HL-60 (cell line): ENCODE measurements at places on chromosomes 7 and 10.
A peak's percentile ranks its signal among the peaks of the same experiment; 100 is the strongest.

- no peak for DNase-seq
Measured at GRCh38 chr7:37281368-37282092, 167.1 kb downstream of the ELMO1 start.

- DNase-seq, result no peak
Measured at GRCh38 chr10:110349831-110350230, 45.1 kb upstream of the SMNDC1 start.

- DNase-seq, result no peak
Measured at GRCh38 chr7:37180828-37181549, 267.7 kb downstream of the ELMO1 start.

DNA sequence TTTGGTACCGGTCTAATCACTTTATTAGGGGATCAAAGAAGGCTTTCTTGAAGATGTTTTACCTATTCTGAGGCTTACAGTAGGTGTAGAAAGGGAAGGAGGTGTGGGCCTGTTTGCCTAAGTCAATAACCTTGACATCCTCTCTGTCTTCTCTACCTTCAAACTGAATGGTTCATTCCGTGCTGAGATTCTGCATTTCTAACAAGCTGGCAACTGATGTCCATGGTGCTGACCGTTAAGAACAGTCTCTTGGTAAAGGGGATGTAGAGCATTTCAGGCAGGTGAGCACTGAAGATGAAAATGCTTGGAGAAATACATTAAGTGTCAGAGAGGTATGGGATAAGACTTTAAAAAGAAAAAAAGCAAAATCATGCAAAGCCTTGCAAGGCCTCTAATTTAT lies 51.5 kb upstream of the DGKB start:
- no peak for DNase-seq

DNA sequence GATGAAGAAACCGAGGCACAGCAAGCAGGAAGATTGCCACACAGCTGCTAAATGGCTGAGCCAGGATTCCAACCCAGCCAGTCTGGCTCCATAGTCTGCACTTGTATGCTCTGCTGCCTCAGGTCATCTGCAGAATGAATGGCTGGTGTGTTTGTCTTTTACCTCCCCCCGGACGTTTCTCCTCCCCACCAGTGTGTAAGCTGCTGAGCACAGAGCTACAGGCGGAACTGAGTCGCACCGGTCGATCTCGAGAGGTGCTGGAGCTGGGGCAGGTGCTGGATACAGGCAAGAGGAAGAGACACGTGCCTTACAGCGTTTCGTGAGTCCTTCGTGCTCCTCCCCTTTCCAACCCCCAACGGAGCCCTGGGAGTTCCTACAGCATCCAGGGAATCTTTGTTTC lies 2.6 kb downstream of the CNPY4 start:
- DNase-seq, result no peak

- no peak for DNase-seq
Measured at GRCh38 chr10:99894613-99895012, 112.2 kb downstream of the ABCC2 start.

GRCh38 chr7:142445019-142445686 lies 187.3 kb upstream of the PRSS58 start:
- no peak for DNase-seq

DNA sequence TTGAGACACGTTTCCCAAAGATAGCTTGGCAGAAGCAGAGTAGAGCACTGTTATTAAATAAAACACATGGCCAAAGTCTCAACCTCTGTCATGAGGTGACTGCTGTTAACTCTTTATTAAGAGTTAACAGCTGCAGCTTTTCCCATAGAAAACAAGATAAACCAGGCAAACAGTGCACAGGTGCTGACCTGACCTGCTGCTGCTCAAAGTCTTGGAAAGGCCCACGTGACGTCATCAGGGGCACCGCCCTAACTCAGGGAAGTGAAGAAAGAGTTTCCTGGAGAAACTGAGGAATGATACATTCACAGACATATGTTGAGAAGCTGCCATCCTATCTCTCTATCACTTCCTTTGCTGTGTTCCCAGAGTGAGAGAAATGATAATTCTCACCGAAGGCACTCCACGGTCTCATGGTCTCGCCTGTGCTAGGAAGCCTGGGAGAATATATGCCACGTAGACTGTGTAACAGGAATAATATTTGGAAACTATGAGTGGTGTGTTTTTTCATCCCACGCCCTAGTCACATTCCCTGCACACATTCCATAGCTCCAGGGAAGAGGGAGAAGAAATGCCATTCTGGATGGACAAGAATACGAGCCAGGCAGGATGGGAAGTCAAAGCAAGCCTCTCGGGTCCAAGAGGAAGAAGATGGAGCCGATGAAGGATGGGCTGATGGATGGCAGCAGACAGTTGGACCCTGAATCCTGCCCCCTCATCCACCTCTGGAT lies 146.2 kb upstream of the NFE2L3 start:
- DNase-seq, result no peak

DNA sequence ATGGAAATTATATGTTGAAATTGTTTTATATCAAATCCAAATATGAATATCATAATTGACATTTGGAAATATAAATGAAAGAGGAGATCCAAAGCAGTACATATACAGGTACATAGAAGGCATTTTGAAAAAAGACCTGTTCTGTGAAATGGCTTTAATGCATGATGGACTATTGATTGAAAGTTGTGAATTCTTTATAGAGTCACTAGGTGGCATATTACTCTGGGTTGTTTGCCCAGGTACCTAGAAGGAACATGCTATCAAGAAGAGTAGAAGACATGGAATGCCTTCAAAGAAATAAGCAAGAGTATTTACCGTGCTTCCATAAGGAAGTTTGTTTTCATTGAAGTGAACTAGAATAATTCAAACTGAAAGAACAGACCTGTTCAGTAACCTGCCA lies 160.0 kb upstream of the ANK3 start:
- DNase-seq, result no peak

GRCh38 chr10:18230794-18231193 lies 90.6 kb downstream of the CACNB2 start:
- DNase-seq, result no peak

- DNase-seq, result no peak
Measured at GRCh38 chr7:139560678-139561077, 37.2 kb downstream of the CLEC2L start.

DNA sequence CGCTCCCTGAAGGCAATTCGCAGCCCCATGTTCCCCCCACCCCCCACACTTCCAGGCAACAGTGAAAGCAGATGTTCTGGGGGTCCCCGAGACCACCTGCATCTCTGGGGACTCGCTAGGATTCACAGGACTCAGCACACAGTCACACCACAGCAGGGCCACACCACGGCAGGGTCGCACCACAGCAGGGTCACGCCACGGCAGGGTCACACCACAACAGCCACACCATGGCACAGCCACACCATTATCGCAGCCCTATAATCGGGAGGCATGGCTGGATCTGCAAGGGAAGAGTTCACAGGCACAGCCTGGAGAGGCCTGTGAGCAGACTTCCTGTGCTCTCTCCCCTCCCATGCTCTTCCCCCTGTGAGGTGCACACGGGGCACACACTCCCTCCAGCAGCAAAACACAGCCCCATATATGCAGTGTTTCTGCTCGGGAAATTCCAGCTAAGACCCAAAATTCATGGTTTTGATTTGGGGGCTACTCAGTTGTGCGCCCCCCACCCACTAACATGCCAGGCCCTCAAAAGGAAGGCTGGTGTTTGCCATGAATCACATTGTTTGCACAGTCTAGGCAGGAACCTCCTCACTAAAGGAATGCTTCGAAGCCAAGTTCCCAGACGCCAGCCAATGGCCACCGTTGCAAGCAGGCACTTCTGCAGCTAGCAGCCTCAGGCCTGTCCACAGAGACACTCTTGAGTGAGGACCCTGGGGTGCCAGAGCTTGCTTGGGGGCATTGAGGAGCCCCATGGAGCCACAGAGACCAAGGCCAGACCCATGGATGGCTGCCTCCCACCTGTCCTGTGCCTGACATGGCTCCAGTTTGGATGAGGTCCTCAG lies 7.0 kb upstream of the DPYSL4 start:
- DNase-seq, result no peak

- no peak for DNase-seq
Measured at GRCh38 chr10:76086170-76086760, 654.8 kb downstream of the LRMDA start.

- no peak for DNase-seq
Measured at GRCh38 chr7:17207220-17207619, 91.2 kb upstream of the AHR start.

GRCh38 chr7:139153832-139154231 lies 44.3 kb upstream of the ZC3HAV1 start:
- DNase-seq, result no peak

GRCh38 chr10:69516316-69516715 lies 56.9 kb downstream of the NEUROG3 start:
- DNase-seq, result peak; percentile 13

GRCh38 chr10:101833466-101833865 lies 10.1 kb downstream of the KCNIP2 start:
- no peak for DNase-seq

- no peak for DNase-seq
Measured at GRCh38 chr7:129713544-129713943, 102.0 kb downstream of the NRF1 start.

- no peak for DNase-seq
Measured at GRCh38 chr10:77289790-77290189, 347.8 kb downstream of the KCNMA1 start.

- no peak for DNase-seq
Measured at GRCh38 chr7:112622159-112622715, 141.4 kb downstream of the LSMEM1 start.

GRCh38 chr10:110714356-110714755 lies 70.2 kb downstream of the RBM20 start:
- DNase-seq, result no peak

DNA sequence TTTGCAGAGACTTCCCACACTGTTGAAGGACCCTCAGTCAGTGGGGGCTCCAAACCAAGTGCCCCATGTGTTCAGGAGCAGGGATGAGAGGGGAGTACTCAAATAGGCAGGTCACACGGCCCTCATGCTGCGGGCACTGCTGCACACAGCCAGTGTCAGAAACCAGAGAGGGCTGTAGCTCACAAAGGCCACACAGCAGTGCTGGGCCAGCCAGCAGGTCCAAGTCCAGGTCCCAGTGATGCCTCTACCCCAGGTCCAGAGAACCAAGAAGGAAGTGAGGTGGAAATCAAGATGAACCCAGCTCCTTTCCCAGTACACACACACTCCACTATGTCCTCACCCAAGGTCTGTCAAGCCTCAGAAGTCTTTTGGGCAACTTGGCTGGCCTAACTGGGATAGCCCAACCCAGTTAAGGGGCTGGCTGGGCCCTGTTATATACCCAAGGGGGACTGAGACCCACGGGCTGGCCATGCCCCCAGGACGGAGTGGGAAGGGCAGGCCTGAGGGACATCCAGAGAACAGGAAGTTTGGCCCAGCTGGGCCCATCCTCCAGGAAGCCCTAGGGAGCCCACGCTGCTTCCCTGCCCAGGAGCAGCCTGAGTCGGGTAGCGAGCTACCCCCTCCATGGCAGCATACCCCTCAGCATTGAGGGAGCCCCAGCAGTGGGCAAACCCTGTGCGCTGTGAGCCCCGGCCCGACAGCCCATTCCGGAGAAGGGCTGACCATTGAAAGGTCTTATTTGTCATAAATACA lies 24.3 kb downstream of the GRID1 start:
- DNase-seq, result no peak

DNA sequence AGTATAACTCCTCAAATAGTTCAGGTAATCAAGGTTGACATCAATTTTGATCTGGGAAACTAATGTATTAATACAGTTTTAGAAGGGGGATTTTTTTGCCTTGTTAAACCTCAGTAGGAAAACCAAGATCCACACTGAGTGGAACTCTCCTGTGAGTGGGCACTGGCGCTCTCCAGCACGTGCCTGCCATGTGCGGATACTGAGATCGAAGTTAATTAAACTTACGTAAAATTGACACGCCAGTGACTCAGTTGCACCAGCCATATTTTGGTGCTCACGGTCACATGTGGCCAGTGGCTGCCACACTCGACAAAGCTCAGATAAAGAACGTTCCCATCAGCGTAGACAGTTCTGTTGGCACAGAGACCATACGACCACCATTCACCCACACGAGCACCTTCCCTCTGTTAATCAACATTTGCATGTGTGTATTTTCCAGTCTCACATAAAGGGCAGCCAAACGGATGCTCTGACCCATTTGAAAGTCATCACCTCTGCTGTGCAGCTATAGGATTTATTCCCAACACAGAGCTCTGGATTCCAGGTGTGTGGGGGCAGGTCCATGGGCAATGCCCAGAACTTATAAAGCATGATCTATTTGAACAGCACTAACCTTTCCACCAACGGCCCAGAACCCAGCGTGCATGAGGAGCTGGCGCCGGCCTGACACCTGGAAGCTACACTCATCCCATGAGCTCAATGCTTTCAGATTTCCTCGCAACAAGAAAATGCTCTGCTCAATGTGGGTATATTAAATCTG lies 77.7 kb downstream of the VIPR2 start:
- DNase-seq, result no peak

GRCh38 chr10:3781468-3782145 lies 3.4 kb downstream of the KLF6 start:
- no peak for DNase-seq

DNA sequence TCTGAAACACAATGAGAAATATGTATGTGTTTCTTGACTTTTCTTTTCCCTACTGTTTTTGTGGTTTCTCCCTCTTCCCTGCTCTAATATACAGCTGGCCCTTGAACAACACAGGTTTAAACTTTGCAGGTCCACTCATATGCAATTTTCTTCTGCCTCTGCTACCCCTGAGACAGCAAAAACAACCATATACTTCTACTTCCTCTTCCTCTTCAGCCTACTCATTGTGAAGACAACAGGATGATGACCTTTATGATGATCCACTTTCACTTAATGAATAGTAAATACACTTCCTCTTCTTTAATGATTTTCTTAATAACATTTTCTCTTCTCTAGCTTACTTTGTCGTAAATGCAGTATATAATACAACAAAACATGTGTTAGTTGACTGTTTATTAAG lies 35.0 kb upstream of the DGKB start:
- no peak for DNase-seq

DNA sequence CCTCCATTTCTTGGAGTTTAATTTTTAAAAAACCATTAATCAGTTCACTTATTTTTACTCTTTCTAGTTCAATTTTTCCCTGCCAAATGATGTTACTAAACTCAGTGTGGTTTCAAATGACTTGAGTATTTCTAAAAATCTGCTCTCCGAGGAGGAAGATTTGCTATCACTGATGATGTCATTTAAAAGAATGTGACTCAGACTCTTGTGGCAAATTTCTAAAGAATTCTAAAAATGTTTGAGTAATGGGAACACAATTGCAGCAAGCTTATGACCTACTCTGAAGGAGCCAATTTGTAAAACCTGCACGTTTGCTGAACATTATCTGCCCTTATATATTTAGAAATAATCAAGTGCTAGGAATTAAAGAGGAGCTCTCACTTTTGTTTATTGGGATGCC lies 88.6 kb downstream of the SPAG6 start:
- DNase-seq, result peak; percentile 27

GRCh38 chr7:132577206-132578049 lies 1.2 kb upstream of the PLXNA4 start:
- DNase-seq, result peak; percentile 36

GRCh38 chr7:116780966-116781365 lies 81.4 kb upstream of the CAPZA2 start:
- DNase-seq, result no peak

DNA sequence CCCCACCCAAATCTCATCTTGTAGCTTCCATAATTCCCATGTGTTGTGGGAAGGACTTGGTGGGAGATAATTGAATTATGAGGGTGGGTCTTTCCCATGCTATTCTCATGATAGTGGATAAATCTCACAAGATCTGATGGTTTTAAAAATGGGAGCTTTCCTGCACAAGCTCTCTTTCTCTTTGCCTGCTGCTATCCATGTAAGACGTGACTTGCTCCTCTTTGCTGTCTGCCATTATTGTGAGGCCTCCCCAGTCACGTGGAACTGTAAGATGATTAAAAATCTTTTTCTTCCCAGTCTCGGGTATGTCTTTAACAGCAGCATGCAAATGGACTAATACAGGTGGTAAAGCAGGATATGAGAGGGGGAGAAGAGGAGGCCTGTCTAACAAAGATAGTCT lies 88.3 kb downstream of the TMEM106B start:
- DNase-seq, result no peak
